ENCODE measurements at places on chromosomes 7 and 10. TPM values are rescaled to one million over a fixed set of nuclear protein-coding genes. Genes with fewer than 3 reads are reported as not detected.

ZP3 gene
- total RNA-seq = 0.94 TPM

TAS2R4 gene
- 1.8 TPM for total RNA-seq

COL26A1 gene
- total RNA-seq = not detected

SPAM1 gene
- not detected for total RNA-seq

IKZF1 gene
- 9.5 TPM for total RNA-seq

CUZD1 gene
- total RNA-seq = 0.45 TPM

TMEM248 gene
- total RNA-seq = 147 TPM

SAMD9L gene
- 8.5 TPM for total RNA-seq

OR2A5 gene
- total RNA-seq = not detected

DHTKD1 gene
- 80.2 TPM for total RNA-seq

DNA sequence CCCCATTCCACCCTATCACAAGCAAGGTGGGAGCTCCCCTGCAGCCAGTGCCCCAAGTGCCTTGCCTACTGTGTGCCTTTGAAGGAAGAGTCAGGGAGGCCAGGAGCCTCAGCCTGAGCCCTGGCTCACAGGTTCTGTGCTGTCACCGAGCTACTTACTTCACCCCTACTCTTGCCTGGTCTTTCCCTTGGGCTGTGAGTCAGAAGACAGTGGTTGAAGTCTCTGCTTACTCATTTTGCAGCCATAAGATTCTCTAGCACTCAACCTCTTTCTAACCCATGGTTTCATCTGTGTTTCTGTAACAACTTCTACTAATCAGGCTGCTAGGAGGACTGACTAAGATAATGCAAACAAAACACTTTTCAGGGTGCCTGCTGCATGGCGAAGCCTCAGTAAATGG lies 114.5 kb downstream of the PLCE1 start:
- DNase-seq = no peak

GRCh38 chr10:61338146-61338545 lies 115.0 kb downstream of the TMEM26 start:
- no peak for DNase-seq

- peak; percentile 32 for DNase-seq
Measured at GRCh38 chr10:46520941-46521340, 35.5 kb downstream of the GPRIN2 start.

GRCh38 chr10:97078261-97078937 lies 107.4 kb downstream of the SLIT1 start:
- no peak for DNase-seq

- no peak for DNase-seq
Measured at GRCh38 chr10:129111922-129112321, 355.1 kb upstream of the MGMT start.

- no peak for DNase-seq
Measured at GRCh38 chr10:4980793-4981192, 17.6 kb downstream of the AKR1C1 start.

GRCh38 chr7:90211391-90212148 lies at the start of gene STEAP2:
Gene STEAP2, plus strand, starts transcription at chr7:90211740. Its CDS starts 13,343 bp downstream, at chr7:90225083.
- DNase-seq = peak; percentile 93

- DNase-seq = no peak
Measured at GRCh38 chr7:66679633-66680244, 51.1 kb downstream of the KCTD7 start.

DNA sequence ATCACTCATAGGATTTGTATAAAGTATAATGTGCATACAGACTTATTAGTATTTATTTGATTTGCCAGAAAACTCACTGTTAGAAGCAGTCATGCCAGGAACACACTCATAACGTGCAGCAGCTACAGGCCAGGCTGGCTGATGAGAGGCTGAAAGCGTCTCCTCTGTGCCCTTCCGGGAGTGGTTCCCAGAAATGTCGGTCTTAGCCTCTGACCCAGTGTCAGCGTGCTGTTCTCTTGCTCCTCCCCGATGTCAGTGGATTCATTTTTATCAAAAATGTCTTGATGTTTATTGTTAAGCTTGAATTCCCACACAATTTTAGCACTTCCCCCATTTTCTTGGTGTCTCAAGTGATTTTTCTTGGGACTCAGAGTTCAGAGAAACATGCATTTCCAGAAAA lies 33.3 kb upstream of the GARS1 start:
- DNase-seq = no peak

- DNase-seq = no peak
Measured at GRCh38 chr10:77571490-77571889, 66.1 kb downstream of the KCNMA1 start.

- DNase-seq = no peak
Measured at GRCh38 chr10:77111611-77112550, 525.7 kb downstream of the KCNMA1 start.

GRCh38 chr10:107942826-107943225 lies 778.3 kb upstream of the SORCS1 start:
- no peak for DNase-seq

- DNase-seq = no peak
Measured at GRCh38 chr10:82558014-82558607, 683.1 kb downstream of the NRG3 start.

- no peak for DNase-seq
Measured at GRCh38 chr10:28945959-28946358, 268.6 kb downstream of the BAMBI start.

DNA sequence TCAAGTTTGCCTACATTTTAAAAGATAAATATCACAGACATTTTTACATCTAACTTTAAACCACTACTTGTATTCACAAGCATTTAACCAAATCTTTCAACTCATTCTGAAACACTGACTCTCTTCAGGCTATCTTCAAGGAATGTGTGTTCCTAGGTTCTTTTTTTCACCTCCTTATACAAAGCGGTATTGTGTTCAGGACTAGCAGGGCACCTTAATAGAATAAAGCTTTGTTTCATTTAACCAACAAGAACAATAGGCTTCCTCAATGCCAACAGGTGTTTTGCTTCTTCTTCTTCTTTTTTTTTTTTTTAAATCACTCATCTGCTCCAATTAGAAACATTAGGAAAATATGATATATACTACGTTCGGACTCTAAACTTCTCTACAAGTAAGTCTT lies 212.9 kb upstream of the SEMA3E start:
- DNase-seq = no peak

- DNase-seq = no peak
Measured at GRCh38 chr10:88152728-88153133, 289.3 kb downstream of the PTEN start.

DNA sequence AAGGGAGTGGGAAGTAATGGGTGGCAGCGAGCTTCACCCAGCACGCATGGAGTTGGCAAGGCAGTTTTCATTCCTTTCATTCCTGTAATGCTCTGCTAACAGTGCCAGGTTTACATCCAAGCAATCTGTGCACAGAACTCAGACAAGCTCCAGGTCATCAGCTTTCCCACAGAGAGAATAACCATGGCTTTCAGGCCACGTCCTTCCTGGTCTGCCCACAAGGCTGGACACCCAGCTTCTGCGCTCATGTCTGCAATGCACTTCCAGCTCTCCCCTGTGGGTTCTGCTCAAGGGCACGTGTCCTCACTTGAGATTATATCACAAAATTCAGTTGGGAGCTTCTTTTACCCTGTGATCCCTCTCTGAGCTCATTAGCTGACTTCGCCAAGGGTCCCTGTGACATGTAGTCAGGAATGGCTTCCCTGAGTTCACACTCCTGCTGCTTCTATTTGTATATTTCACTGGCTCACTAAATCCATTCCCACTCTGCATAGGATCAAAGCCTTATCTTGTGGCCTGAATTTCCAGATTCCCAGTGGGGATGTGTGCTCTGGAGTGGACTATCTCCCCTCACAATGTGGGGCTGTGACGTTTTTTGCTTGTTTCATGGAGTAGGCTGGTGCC lies 18.6 kb downstream of the AKR1C2 start:
- DNase-seq = peak; percentile 57

DNA sequence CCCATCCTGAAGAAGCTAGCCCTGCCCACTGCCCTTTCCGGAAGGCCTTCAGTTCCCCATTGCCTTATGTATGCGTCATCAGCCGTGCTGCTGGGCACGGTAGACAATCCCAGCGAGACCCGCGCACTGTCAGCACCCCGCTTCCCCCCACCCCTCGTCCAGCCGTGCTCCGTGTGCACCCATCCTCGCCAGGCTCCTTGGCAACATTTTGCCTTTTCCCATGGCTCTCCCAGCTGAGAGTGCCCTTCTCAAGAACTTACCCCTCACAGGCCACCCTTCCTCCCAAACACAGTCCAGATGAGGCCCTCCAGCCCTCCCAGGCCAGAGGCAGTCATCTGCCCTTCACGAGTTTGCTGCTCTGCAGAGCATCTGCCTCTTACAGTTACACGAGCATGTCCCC lies 633.8 kb upstream of the FOXK1 start:
- no peak for DNase-seq

- no peak for DNase-seq
Measured at GRCh38 chr10:43235070-43235900, 31.6 kb downstream of the RASGEF1A start.

GRCh38 chr10:76643511-76643911 lies 994.1 kb downstream of the KCNMA1 start:
- no peak for DNase-seq

DNA sequence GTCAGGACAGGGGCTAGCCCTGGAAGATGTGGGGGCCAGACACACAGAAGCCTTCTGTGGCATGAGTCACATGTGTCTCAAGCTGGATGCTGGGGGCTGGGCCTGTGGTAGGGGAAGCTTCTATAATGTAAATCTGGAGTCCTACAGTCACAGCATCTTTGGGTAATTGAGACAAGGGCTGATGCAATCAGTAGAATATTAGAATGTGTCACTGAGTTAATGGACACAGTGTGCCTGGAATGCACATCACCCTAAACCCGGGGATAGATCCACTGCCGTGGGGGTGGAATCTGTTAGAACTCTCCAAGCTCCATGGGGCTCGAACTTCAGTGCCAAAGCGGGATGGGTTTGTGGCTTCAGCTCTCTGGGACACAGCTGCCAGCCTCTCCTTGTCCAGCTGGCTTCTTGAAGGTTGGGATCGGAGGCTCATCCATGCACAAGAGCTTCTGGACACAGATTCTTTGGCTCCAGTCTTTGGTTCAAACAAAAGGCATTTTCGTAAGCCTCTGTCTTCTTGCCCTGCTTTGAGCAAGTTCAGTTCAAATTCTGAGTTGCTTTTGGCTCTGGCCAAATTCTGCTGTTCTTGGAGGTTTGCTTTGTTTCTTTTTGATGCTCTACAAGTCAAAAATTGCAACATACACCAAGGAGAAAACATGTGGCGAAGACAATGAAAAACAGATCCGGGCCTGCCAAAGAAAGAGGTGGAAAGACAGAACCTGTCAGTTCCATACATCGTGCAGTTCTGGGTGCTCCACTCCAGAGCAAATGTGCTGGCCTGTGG lies 194.8 kb upstream of the ZNF32 start:
- DNase-seq = no peak

GRCh38 chr7:87231711-87232110 lies 12.2 kb upstream of the TMEM243 start:
- peak; percentile 45 for DNase-seq

- DNase-seq = no peak
Measured at GRCh38 chr10:37991655-37992054, 15.2 kb upstream of the ZNF25 start.

GRCh38 chr10:112546474-112546873 lies 99.5 kb downstream of the VTI1A start:
- no peak for DNase-seq

- DNase-seq = peak; percentile 70
Measured at GRCh38 chr7:114084472-114085312, 165.9 kb upstream of the PPP1R3A start.

GRCh38 chr7:26662646-26663045 lies 201.7 kb downstream of the SKAP2 start:
- DNase-seq = no peak

DNA sequence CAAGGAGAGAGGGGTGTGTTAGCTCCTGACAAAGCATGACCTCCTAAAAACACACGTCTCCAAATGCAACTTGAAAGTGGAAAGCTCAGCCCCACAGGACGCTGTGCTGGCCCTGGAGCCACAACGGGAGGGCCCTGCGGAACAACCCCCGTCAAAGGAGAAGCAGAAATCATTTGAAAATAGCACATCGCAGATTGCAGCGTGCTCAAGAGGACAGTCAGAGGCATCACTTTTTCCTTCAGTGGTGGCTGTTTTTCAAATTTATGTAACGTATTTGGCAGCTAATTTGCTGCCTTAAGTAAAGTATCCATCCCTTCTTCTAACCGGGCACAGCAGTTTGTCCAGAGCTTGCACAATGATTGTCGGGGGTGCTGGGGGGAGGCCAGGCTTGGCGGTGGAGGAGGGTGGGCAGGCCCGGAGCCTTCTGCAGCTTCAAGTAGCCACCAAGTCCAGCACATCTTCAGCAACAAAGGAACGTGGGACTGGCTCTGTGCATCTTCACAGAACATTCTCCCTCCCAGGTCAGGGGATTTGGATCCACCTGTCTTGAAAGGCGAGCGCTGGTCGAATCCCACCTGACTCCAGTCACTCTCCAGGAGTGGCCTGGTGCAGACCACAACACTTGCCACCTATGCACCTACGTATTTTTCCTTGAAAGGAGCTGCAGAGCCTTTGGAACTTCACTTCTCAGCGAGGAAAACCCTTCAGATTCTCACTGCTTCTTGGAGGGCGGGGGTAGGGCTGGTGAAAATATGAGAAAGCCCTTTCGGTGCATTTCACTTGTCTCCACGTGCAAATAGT lies 346.3 kb downstream of the DNAJB6 start:
- DNase-seq = no peak

- DNase-seq = no peak
Measured at GRCh38 chr7:1344421-1344820, 111.7 kb downstream of the UNCX start.

DNA sequence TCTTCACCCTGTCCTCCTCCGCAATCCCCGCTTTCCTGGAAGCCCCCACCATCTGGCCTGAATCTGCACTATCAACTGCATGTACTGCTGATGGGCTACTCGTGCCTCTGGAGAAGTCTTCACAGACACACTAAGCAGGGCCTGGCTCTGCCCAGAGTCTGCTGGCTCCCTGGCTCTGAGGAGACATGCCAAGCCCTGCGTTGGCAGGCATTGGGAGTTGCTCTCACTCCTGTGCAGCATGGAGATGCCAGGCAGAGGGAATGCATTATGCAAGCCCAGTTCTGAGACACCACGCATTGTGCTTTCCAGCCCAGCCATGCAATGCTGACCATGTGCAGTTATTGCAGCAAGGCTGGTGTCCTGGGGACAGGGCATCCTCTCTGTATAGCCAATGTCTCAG lies 314.6 kb downstream of the CXCL12 start:
- DNase-seq = no peak

GRCh38 chr7:127635659-127636285 lies 16.2 kb upstream of the SND1 start:
- DNase-seq = no peak

DNA sequence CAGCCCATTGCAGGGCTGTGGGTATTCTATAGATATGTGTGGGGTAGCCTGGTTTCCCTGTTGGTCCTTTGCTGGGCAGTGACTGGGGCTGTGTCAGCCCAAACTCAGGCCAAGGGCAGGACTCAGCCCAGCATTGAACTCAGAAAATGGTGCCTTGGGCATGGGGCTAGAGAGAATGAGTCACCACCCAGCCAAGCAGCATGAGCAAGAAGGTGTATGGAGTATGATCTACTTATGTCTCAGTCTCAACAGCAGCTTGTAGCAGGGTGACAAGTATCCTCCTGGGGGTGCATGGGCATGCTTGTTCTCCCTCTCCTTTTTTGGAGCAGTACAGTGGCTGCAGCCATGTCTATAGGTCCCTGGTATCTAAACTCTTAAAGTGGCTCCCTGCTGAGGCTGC lies 32.0 kb downstream of the STK31 start:
- DNase-seq = no peak
